ENCODE measurements at places on chromosomes 12 and 14.

- DNase-seq, result peak; percentile 30
These were observed 7.8 kb upstream of the DTX1 start for GRCh38 chr12:113048716-113049127.

- DNase-seq, result no peak
These were observed 6.3 kb downstream of the KRT80 start for GRCh38 chr12:52185400-52185967.

- no peak for DNase-seq
These were observed 31.9 kb downstream of the JAG2 start for GRCh38 chr14:105136401-105137322.

GRCh38 chr12:78898416-78898815, 33.8 kb downstream of the SYT1 start:
- no peak for DNase-seq

DNA sequence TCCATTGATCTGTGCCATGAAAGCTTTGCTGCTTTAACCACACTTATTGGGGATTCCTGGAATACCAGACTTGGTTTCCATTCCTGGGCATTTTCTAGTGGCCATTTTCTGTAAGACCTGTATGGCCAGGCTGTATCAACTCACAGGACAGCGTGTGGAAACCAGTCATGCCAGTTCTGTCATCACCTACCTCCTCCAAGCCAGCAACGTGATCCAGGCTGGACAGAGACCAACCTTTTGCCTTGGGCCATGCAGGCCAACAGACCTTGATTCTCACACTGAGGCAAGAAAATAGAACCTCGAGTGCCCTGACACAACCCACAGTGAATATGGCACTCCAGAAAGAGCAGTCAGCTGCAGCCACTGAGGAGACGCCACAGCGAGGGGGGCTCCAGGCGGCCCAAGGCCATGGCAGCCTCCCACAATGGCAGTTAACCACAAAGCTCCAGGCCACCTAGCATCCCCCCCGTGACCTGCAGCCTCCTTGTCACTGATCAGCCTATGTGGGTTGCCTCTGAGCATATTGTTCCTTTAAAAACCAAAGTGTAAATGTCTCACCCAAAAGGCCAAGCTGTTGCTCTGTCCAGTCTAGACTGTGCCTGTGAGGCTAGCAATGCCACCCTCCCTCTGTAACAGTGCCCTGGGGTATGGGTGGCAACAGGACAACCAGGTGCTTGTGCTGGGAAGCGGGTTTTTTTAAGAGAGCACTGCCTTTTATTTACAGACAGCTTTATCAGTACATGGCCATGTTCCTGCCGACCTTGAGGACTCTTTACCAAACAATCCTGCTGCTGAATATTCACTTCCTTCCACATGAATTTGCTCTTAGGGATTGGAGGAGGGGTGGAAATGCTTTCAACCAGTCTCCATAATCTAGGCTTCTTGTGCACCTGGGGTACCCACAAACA, 168.7 kb upstream of the HIF1A start:
- no peak for DNase-seq
